ENCODE measurements at places on chromosomes 12 and 14. TPM values are rescaled to one million over a fixed set of nuclear protein-coding genes. Genes with fewer than 3 reads are reported as not detected.
A peak's percentile ranks its signal among the peaks of the same experiment; 100 is the strongest.

- no peaks in the 10 kb centered on the region for H3K36me3 ChIP-seq
- no peaks in the 10 kb centered on the region for H3K4me1 ChIP-seq
- DNase-seq = no peak
- H3K27me3 ChIP-seq = no peaks in the 10 kb centered on the region
- no peak overlapping the region for H3K27ac ChIP-seq
Observed at GRCh38 chr14:93765155-93765554, 23.1 kb downstream of the PRIMA1 start.

GRCh38 chr14:34699873-34700621 is 14.3 kb downstream of the CFL2 start:
- no peak overlapping the region for H3K4me3 ChIP-seq
- peak; percentile 93 for DNase-seq
- peaks cover 2% of the 10 kb centered on the region for H3K4me1 ChIP-seq
- no peaks in the 10 kb centered on the region for H3K36me3 ChIP-seq
- peak overlapping the region; percentile 18 for H3K27ac ChIP-seq
- no peaks in the 10 kb centered on the region for H3K27me3 ChIP-seq

NCAPD2 gene
- total RNA-seq = 52.8 TPM

ANP32D gene
- total RNA-seq = not detected

DNA sequence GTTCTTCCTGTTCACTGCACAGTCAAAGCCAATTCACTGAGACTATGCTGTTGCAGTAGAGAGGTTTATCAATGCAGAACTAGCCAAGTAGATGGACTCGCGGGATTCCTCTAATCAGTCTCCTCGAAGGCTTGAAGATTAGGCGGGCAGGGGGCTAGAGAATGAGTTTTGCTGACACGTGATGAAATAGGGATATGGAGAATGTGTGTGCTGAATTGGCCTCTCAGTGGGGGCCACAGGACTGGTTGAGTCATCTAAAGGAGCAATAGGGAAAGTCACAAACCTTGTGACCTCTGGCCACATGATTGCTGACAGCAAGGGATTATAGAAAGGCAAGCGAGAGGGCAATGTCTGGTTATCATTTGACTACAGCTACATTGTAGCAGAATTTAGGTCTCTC is 12.7 kb downstream of the MIPOL1 start:
- H3K27ac ChIP-seq = no peak overlapping the region
- no peak for DNase-seq
- H3K27me3 ChIP-seq = no peaks in the 10 kb centered on the region
- H3K36me3 ChIP-seq = no peaks in the 10 kb centered on the region
- no peak overlapping the region for H3K4me3 ChIP-seq
- no peaks in the 10 kb centered on the region for H3K4me1 ChIP-seq
